ENCODE measurements at places on chromosomes 3 and 15.
A peak's percentile ranks its signal among the peaks of the same experiment; 100 is the strongest.

DNA sequence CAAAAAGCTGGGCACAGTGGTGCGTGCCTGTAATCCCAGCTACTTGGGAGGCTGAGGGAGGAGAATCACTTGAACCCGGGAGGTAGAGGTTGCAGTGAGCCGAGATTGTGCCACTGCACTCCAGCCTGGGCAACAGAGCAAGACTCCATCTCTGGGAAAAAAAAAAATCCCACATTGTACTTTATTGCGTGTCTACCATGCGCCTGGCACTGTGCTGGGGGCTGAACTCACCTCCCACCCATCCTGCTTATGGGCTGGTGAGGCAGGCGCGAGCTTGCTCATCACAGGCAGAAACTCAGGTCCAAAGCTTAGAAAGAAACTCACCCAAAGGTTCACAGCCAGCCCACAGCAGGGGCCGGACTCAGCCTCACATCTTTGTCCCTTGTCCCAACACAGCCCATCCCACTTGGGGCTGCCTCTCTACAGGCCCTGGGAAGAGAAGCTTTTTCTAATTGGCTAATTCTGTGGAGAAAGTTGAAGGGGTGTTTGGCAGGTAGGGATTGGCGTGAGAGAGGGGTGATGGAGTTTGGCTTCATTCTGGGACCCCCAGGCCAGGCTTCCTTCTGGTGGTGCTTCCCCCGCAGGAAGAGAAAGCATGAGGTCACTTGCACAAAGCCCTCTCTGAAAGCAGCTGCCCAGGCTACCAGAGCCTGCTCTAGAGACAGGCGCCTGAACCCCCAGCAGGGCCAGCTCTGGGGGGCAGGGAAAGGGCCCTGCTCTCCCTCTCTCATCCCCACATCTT is 122.6 kb upstream of the SMAD3 start:
- DNase-seq = no peak

- DNase-seq = peak; percentile 84
These were observed 223.5 kb upstream of the RBMS3 start for GRCh38 chr3:29057326-29057725.

- DNase-seq = peak; percentile 88
These were observed 38.0 kb downstream of the CCR3 start for GRCh38 chr3:46280105-46280797.

DNA sequence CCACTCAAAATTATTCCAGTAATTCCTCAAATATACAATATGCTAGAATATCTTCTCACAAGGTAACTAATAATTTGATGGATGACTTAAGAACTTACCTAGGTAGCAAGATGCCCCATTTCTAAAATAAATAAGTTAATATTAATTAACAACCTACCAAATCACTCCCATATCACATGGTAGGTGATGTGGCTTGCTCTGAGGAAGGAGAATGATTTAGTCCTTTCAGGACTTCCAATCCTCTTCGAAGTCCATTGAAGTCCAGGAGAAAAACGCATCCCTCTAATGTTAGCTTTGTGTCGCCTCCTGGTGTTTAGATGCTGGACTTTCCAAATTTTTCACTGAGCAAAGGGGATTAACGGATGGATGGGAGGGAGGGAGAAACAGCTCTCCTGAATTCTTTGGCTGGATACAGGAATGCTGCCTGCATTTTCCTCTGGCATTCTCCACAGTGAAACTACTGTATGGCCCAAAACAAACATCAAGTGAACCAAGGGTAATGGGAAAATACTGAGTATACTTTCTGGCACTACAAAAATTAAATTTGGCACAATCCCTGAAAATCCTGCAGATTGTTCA is 58.6 kb downstream of the PRICKLE2 start:
- DNase-seq = no peak

GRCh38 chr3:160162440-160162839 is 62.8 kb upstream of the C3orf80 start:
- peak; percentile 47 for DNase-seq

- DNase-seq = no peak
These were observed 46.2 kb downstream of the NR1D2 start for GRCh38 chr3:23991306-23991682.

DNA sequence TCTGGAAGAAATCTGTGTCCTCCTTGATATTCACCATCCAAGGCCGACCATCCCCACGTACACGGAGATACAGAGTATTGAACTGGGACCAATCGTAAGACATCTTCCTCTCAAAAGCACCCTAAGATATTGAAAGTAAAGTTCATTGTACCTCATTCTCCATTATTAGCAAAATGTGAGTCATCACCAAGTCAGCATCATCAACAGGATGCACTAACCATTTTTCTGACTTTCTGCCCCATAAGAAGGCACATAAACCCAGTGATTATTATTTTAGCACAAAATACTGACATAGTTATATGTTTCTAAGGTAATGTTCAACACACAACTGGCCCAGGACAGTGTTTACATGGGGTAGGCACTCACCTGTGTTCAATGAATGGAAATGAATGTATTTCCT is 7.4 kb downstream of the NDUFAF1 start:
- no peak for DNase-seq

- peak; percentile 52 for DNase-seq
These were observed 11.5 kb upstream of the TIMP4 start for GRCh38 chr3:12170207-12170606.

- DNase-seq = peak; percentile 55
These were observed 7.6 kb downstream of the HDC start for GRCh38 chr15:50257924-50258323.

DNA sequence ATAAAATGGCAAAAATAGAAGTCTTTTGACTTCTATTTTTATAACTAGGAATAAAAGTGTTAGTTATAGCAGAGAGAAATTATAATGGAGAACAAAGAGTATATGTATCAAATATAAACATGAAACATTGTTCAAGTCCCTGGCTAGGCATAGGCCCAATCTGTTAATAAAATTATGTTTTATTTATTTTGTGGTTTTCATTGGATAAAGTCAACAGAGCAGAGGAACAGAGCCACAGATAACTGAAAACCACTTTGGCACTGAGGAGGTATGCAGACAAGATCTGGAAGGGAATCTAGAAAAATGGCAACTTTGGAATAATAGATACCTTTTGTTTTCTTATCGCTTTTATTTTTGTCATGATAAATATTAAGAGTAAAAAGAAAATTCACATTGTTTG is 50.4 kb upstream of the ICE2 start:
- DNase-seq = no peak

DNA sequence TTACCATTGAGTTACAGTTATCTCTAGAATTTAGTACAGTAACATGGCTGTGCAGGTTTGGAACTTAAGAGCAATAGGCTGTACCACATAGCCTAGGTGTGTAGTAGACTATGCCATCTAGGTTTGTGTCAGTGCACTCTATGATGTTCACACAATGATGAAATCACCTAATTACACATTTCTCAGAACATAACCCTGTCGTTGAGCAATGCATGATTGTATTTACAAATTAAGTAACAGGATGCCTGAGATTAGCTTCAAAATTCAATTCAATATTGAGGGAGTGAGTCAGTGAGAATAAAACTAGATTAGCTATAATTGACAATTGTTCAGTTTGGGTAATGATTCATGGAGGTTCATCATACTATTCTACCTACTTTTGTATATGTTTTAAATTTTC is 633.8 kb downstream of the IGSF11 start:
- DNase-seq = no peak

DNA sequence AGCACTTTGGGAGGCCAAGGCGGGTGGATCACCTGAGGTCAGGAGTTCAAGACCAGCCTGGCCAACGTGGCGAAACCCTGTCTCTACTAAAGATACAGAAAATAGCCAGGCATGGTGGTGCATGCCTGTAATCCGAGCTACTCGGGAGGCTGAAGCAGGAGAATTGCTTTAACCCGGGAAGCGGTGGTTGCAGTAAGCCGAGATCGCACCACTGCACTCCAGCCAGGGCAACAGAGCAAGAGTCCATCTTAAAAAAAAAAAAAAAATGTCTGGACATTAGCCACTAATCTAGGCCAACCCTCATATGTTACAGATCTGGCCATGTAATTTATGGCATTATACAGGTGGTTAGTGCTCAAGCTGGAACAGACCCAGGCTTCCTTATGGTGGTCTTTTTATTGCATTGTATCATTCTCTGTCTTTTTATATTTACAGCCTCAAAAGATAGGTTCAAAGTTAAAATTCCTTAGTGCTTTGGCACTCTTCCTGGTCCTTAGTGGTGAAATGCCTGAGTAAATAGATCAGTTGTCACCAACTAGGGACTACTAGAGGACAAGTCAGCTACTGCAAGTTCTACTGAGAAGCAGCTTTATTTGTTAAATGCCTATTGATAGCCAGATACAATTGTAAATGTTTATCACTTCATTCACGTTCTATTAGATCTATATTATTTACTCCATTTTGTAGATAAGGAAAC is 16.0 kb downstream of the STARD9 start:
- DNase-seq = peak; percentile 34

- no peak for DNase-seq
These were observed 14.0 kb downstream of the RPSA start for GRCh38 chr3:39420543-39420942.

Measured in RPMI7951 (cell line).